ENCODE measurements at places on chromosomes 1 and 21.

GRCh38 chr1:16126743-16127515 is 28.9 kb downstream of the EPHA2 start:
- no peak for DNase-seq

DNA sequence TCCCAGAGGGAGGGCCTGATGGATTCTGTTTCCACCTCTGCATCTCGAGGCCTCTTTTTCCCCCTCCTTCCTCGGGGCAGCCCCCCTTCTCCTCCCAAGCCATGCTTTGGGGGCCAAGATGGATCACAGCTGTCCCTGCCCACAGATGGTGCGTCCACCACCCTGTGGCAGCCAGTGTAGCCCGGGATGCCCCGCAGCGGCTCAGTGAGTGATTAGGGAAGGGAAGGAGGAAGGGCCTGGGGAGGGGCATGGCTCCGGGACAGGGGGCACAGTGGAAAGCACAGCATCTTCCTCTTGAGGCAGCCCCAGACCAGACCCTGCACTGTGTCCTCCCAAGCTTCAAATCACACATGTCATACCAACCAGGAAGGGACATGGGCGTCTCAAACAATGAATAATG is 622.4 kb downstream of the MATN1 start:
- DNase-seq = no peak

DNA sequence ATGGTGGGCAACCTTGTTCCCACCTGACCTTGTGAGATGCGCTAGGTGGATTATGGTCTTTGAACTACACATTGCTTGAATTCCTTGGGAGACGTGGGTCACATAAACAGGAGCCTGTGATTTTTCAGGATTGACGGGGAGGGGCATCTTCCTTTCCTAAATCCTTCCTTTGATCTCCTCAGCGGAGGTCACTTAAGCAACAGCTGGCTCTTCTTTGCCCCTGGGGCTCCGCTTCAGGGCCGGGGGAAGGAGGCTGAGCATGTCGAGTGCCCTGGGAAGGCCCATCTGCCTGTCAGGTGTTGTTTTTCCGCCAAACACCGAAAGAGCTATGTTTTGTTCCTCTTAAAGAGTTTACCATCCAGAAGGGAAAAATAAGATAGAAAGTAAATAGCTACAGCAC is 40.6 kb downstream of the KIF26B start:
- DNase-seq = no peak

GRCh38 chr1:21539933-21540332 is 30.7 kb downstream of the ALPL start:
- no peak for DNase-seq

- DNase-seq = no peak
Measured at GRCh38 chr1:69587391-69587790, 19.7 kb downstream of the LRRC7 start.

- DNase-seq = no peak
Measured at GRCh38 chr1:101278238-101278637, 41.4 kb downstream of the S1PR1 start.

DNA sequence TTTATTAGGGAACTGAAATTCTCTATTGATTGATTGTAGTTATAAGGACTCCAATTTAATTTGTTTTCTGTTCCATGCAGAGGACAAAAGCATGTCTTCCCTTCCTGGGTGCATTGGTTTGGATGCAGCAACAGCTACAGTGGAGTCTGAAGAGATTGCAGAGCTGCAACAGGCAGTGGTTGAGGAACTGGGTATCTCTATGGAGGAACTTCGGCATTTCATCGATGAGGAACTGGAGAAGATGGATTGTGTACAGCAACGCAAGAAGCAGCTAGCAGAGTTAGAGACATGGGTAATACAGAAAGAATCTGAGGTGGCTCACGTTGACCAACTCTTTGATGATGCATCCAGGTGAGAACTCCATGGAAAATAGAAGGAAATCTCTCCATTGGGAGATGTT is 1.5 kb downstream of the SETDB1 start:
- DNase-seq = no peak

GRCh38 chr1:159890390-159890789 is 9.6 kb downstream of the CFAP45 start:
- DNase-seq = no peak

GRCh38 chr1:210129759-210130158 is 102.8 kb upstream of the SERTAD4 start:
- no peak for DNase-seq

- no peak for DNase-seq
Measured at GRCh38 chr1:22888320-22889075, 84.2 kb downstream of the LACTBL1 start.

DNA sequence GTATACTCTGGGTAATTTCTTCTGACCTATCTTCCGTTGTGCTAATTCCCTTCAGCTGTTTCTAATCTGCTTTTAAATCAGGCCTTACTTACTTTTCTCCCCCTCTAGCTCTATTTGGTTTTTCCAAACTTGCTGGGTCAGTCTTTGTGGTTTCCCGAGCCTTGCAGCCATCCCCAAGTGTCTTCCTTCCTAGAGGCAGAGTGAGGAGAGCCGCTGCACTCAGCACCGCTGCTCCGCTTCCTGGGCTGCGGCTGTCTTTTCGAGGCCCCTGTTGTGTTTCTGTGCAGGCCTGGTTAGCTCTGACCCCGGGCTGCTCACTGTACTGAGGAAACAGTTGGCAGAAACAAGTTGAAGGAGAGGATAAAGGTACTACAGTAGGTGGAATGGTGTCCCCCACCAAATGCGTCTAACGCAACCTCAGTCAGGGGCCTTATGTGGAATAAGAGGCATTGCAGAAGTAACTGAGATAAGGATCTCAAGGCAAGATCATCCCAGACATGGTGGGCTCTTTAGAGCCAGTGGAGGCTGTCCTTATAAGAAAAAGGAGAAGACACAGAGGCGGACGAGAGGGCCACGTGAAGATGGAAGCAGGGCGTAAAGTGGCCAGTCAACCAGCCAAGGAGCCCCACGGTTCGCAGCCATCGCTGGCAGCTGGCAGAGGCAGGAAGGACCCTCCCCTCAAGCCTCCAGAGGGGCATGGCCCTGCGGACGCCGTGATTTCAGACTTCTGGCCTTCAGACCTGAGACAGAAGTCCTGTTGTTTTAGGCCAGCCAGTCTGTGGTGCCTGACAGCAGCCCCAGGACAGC is 10.5 kb downstream of the WNT9A start:
- DNase-seq = no peak

DNA sequence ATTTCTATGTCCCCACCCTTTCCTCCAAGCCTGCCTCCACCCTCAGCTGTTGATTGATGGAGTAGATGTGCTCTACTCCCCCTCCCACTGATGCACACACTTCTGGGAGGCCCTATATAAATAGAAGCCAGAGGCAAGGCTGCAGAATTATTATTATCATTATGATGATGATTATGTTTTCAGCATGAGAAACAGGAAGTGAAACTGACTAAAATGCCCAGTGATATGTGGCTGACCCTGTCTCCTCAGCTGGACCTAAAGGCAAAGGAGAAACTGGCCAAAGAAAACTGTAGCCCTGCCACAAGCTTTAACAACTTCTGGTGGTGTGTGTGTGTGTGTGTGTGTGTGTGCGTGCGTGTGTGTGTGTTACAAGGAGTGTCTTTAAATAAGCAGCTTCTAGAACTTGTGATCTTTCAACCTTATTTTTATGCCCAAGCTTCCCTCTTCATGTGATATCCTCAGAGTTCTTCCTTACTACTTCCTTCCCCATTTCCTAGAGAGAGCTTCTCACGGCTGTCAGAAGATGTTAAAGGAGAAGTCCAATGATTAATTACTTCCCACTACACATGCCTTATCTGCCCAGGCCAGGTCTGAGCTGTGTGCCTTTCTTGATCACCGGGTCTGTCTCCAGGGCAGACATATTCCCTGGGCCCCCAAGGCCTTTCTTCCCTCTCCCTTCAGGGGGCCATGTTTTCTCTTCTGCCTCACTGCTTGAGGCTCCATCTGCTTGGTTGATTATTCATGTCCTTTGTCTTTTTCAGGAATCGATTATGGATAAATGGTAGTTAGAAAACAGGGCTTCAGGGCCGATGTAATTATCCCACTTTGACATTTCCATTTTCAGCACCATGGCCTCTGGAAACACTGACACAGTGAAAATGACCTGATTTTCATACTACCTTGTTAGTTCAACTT is 11.6 kb upstream of the MAPKAPK2 start:
- no peak for DNase-seq

- DNase-seq = peak; percentile 79
Measured at GRCh38 chr1:29122682-29123052, 1.0 kb downstream of the TMEM200B start.

- peak; percentile 42 for DNase-seq
Measured at GRCh38 chr1:90850898-90851710, 134.0 kb upstream of the BARHL2 start.

GRCh38 chr21:45098867-45099266 is 24.5 kb downstream of the ADARB1 start:
- DNase-seq = no peak

DNA sequence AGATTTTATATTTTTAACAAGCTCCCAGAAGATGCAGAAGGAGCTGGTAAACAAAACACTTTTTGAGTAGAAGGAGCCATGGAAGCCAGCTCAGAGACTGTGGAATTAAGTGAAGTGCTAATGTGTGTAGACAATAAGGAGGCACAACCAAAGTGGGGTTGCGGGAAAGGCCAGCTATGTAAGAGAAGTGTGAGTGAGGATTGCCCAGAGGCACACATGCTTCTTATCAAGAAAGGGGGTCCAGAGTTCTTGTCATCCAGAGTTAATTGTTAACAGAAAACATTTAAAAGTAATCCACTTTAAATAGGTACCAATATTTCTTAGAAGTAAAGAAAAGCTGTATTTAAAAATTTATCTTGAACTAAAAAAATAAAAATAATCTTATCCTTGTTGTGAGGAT is 136.8 kb downstream of the OLFM3 start:
- no peak for DNase-seq

DNA sequence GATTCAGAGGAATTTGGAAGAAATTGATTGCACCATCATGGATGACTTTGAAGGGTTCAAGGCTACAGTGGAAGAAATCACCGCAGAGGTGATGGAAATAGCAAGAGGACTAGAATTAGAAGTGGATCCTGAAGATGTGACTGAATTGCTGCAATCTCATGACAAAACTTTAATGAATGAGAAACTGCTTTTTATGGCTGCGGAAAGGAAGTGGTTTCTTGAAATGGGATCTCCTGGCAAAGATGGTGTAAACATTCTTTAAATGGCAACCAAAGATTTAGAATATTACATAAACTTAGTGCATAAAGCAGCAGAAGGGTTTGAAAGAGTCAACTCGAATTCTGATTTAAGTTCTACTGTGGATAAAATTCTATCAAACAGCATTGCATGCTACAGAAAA is 698.6 kb downstream of the PLA2G4A start:
- no peak for DNase-seq

GRCh38 chr1:209363112-209363511 is 220.4 kb upstream of the CAMK1G start:
- no peak for DNase-seq

- DNase-seq = no peak
Measured at GRCh38 chr21:43733529-43734071, 14.7 kb downstream of the PDXK start.

GRCh38 chr1:21932127-21932526 is 5.0 kb downstream of the HSPG2 start:
- peak; percentile 88 for DNase-seq

DNA sequence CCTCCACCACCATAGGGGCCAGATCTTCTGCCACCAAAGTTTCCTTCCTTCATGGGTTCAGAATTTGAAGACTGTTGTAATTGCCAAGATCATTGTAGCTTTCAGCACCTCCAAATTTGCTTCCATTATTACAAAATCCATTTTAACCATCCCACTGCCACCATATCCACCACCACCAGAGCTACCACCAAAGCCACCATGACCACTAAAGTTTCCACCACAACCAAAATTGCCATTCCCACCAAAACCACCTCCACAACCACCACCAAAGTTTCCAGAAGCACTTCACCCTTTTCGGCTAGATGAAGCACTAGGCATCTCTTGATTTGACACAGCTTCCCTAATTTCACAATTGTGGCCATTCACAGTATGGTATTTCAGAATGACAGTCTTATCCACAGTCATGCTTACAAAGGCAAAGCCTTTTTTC is 45.2 kb downstream of the SLC30A7 start:
- no peak for DNase-seq

- no peak for DNase-seq
Measured at GRCh38 chr1:61047061-61047460, 35.3 kb upstream of the NFIA start.

DNA sequence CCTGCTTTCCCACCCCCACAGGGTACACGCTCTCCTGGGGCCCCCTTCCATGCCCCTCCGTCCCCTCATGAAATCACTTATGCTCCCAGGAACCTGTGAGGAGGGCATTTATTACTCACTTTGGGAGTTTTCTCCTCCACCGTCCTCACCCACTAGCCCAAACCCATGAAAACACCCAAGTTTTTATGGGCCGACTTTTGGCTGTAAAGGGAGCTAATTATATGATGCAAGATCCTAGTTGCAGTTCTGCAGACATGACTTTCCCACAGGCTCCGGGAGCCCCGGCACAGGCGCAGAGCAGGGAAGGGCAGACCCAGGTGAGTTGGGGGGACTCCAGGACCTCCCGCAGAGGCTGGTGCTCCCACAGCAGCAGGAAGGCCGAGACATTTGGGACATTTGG is 29.7 kb downstream of the EPHA2 start:
- DNase-seq = no peak

- DNase-seq = no peak
Measured at GRCh38 chr1:57272150-57272549, 151.7 kb downstream of the DAB1 start.
